ENCODE measurements at places on chromosomes 12 and 14.

GRCh38 chr14:98185036-98185435 lies 1087.0 kb downstream of the BCL11B start:
- DNase-seq = no peak

DNA sequence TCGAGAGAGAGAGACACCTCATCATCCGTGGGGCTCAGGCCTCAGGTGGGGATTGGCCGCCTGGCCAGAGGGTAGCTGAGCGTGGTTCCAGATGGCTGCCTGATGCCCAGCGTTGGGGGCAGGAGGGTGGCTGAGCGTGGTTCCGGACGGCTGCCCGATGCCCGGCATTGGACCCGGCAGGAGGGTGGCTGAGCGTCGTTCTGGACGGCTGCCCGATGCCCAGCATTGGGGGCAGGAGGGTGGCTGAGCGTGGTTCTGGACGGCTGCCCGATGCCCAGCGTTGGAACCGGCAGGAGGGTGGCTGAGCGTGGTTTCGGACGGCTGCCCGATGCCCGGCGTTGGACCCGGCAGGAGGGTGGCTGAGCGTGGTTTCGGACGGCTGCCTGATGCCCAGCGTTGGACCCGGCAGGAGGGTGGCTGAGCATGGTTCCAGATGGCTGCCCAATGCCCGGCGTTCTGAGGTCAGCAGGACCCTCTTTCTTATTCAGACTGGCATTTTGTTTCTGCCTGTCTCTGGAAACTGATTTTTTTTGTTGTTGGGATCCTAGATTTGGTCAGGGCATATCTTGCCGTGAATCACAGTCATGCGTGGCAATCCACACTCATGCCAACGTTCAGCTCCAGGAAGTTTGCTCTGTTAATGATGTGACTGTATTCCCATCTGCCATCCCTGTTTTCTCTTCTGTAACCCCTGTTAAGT lies 40.7 kb downstream of the GALNT9 start:
- DNase-seq = no peak

DNA sequence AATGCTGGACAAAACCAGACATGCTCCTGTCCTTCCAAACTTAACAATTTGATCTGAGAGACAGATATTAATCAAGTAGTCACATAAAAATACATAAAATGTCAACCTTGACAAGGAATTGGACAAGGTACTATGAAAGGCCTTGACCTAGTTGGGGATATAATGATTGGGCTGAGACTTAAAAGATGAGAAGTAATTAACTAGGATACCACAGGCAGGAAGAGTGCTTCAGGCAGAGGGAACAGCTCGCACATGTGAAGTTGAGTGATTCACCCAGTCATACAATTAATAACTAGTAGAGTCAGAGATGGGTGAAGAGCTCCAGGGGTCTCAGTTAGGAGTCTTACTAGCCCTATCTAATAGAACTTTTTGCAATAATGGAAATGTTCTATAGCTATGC lies 259.5 kb downstream of the MSRB3 start:
- DNase-seq = no peak

DNA sequence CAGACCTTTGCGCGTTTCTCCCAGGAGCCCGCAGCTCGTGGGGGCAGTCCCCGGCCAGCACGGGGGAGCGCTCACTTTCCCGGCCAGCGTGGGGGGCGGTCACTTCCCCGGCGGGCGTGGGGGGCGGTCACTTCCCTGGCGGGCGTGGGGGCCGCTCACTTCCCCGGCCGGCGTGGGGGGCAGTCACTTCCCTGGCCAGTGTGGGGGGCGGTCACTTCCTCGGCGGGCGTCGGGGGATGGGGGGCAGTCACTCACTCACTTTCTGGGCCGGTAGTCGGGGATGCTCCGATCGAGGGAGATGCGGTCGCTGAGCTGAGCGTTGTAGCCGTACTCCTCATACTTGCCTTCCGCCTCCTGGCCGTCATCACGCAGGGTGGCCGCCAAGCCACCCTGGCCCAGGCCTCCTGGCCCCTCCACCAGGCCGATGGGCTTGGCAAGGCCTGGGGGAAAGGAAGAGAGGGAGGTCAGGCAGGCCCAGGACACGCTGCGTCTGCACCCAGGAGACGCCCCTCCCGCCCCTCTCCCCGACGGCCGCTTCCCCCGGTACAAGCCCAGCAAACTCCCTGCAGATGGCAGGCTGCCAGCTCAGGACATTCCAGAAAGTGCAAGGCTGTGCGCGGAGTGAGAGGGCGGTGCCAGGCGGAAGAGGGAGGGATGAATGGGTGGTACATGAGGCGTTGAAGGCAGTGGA lies 43.3 kb downstream of the GALNT9 start:
- no peak for DNase-seq

DNA sequence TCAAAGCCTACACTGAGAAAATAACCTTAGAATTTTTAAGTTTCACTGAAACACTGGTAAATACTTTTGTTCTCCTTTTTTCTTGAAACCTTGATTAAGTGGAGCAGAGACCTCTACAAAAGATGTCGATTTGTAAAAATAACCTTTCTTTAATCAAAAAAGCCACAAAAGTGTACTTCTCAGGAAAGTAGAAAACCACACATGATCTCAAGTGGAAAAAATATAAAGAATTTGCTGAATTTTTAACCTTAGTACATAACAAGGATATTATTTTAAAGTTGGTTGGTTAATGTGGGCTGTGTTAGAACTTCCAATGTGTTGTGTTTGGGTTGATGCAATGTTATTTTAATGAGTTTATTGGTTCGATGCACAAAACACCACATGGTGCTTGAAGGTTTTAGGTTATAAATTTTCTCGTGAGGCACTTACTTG lies 8.6 kb downstream of the LGR5 start:
- DNase-seq = no peak

DNA sequence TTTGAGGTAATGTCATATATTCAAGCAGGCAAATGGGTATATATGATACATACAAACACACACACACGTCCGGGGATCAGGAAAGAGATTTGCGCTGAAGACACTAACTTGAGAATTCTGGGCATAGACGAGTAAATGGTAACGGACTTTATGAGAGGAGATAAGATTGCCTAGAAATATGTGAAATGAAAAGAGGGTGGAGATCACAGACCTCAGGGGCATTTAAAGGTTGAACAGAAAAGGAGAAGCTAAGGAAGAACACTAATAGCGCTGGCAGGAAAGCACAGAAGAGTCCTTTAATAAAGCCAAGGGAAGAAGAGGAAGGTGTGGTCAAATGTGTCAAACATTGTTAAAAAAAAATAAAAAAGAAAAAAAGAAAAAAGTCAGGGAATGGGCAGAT lies 13.1 kb downstream of the CRY1 start:
- DNase-seq = no peak

DNA sequence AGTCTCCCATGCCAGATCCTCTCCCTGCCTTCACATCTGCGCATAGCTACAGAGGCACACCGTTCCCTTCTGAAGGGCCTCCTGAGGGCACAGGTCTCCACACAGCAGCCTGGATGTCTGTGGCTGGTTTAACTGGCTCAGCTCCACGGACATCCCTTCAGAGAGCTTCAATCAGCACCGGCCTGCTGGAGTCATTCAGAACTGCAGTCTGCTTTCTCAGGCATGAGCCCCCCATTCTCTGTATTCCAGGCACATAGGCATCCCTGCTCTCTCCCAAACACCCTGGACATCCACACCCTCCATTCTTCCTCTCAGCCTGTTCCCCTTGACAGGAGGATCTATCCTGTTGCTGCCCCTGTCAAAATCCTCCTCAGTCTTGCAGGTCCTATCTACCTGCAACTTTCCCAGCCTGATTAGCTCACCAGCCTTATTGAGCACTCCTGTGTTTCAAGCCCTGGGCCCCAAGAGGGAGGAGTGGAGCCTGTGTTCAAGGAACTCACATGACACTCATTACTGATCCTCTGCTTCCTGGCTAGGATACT lies 2.9 kb upstream of the DHRS2 start:
- DNase-seq = no peak

- DNase-seq = no peak
Measured at GRCh38 chr12:32821293-32821692, 65.6 kb upstream of the YARS2 start.

GRCh38 chr14:71089971-71090370 lies 182.7 kb downstream of the PCNX1 start:
- no peak for DNase-seq

DNA sequence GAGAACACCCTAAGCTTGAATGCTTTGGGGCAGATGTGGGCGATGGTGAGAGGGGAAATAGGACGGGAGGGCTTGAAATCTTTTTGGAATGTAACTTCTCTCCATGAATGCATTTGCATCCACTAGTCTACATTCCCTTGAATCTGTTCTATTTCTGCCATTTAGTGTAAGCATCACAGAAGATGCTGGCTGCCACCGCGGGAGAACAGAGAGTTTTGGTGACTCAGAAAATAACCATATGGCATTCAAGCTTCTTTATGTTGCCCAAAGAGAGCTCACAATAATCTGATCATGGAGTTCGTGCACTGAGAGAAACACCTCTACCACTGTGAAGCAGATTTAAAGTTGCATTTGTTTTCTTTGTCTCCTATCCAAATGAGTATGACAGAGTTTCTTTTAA lies 52.6 kb upstream of the OTX2 start:
- no peak for DNase-seq

GRCh38 chr12:50647031-50647430 lies 116.9 kb upstream of the ATF1 start:
- no peak for DNase-seq

DNA sequence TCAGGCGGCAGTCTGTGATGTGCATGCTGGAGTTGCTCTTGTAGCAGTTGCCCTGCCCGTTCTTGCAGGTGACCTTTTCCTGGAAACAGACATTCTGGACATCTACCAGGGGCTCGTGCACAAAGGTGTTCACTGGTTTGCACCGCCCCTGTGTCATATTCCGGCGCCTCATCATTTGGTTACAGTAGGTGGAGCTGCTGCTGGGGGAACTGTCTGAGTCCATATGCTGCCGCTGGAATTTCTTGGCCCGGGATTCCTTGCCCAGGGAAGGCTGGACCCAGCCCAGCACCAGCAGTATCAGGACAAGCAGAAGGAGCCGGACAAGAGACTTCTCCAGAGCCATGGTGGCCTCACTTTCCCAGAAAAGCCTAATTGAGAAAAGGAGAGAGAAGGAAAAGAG lies 918 bp downstream of the RNASE1 start:
- DNase-seq = no peak

- no peak for DNase-seq
Measured at GRCh38 chr12:113129664-113130456, 5.7 kb downstream of the RASAL1 start.

DNA sequence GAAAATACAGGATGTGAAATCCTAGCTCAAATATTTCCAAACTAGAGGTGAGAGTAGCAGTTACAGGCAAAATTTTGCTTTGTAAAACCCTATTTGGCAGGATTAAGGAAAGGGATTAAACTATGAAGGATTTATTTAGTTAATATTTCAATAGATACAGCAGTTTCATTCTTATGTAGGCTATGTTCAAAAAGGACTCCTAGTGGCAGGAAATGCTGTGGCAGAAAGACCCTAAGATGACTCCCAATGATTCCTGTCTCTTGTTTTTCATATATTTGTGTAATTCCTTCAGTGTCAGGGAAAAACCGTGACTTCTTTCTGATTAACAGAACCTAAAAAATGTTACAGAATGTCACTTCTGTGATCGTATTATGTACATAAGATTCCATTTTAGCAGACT lies 299.5 kb upstream of the RPL10L start:
- no peak for DNase-seq

DNA sequence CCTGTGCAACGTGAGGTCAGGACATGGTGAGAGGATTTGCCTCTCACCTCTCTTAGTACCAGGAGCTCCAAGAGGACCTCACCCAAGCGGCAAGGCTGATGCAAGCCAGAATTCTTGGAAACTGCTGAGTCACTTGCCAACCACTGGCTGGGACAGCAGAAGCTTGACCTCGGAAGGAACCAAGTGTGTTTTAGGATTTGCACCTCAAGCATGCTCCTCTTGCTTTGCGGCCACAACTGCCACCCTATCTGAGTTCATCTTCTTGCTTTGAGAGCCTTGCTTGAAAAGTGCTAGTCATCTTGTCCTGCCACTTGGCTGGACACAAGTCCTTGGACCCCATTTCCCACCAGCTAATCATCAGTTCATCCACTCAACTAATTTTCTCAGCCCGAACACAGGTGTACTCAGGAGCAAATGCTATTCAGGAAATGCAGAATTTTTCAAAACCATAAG lies 195.8 kb downstream of the SLC25A21 start:
- no peak for DNase-seq

DNA sequence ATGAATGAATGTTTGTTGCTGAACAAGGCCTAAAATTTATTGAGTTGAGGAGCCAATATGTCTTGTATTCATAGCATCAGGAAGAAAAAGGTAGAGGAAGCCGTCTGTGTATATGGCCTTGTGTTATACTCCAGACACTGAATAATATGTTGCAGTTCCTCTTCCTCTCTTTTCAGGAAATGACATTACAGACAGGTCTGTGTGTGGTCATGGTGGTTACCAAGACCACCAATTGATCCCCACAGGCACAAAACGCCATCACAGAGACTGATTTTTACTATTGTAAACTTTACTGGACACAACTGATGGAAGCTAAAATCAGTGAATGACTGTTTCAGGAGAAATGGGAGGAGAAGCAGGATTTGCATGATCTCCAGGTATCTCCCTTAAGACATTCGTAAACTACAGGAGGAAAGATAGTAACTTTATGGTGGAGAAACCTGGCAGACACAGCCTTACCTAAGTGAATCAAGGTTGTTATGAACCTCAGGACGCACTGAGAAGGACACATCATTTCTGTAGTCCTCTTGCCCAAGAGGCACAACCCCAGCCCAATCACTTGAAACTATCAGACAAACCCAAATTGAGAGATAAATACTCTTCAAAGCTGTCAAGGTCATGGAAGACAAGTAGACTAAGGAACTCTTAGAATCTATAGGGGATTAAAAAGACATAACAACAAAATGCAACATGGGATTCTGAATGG lies 334.1 kb upstream of the RGS6 start:
- peak; percentile 12 for DNase-seq

DNA sequence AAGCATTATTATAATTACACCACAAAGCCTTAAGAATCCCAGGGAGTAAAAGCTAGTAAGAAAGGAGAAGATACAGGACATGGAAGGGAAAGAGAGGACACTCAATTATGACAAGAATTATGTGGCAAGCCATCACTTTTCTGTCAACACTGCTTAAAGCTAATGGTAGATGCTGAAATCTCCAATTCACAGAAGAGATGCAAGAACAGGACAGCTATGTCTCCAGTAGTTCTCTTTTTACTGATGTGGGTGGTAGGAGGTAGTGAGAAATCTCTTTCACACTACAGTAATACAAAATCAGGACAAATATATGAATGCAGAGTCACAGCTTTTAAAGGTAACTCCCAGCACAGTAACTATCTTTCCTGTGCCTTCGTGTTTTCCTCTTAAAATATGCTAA lies 29.2 kb downstream of the CHD8 start:
- peak; percentile 9 for DNase-seq

- DNase-seq = no peak
Measured at GRCh38 chr12:77102691-77103090, 37.3 kb upstream of the E2F7 start.

GRCh38 chr12:5716201-5716600 lies 228.9 kb downstream of the ANO2 start:
- no peak for DNase-seq

DNA sequence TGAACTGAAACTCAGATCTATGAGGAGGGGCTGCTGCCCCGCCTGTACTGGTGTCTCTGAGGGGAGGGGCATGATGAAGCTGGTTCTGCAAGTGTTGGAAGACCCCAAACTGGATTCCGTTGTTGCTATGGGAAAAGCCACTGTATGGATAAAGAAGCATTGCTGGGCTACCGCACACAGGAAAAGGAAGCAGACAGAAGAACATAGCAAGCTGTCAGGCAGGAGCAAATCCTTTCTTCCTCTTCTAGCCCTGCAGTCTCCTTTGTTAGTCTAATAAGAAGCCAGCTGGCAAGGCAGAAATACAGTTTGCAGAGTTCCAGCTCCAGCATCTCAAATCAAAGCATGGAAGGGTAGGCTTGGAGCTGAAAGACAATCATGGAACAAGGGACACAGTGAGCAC lies 26.3 kb upstream of the NR1H4 start:
- DNase-seq = no peak

All from suppressor macrophage treated with lipopolysaccharide for 4 hours (primary cell).